ENCODE measurements at places on chromosomes 4 and X.

- DNase-seq = no peak
Observed at GRCh38 chr4:6727081-6727942, 11.3 kb downstream of the BLOC1S4 start.

GRCh38 chr4:108881190-108881589, 118.3 kb upstream of the ETNPPL start:
- DNase-seq = no peak

DNA sequence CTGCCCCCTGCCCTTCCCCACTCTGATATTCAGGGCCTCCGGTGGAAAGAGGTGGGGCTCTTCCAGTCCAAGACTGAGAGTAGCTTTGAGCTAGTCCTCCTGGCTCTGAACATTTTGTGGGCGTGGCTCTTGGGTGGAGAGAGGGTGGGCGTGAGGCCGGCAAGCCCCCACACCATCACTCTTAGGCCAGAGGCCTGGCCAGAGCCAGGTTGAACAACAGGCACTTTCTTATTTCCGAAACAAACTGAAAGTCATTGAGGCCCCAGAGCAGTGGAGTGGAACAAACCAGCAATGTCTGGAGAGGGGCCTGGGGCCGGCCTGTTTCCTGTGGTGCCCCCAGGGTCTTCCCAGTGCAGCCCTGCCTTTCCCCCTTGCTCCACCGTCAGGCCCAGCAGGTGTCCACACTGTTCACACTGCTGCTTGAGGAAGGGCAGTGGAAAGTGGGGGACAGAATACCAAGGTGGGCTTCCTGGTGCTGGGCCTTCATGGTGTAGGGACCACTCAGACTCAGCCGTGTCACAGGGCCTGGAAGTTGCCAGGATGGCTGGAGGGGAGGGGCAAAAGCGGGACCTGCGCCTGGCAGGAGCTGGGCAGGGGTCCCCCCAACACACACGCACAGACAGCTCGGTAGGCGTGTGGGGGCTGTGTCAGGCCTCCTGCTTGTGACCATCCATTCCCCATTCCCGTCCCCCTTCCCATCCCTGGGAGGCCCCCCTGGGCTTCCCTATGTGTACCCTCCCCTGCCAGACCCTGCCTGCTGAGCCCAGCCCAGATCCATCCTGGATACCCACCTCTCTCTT, 2.9 kb downstream of the ADRA2C start:
- no peak for DNase-seq

GRCh38 chrX:111086591-111087006, 9.4 kb upstream of the PAK3 start:
- no peak for DNase-seq

- no peak for DNase-seq
Observed at GRCh38 chr4:45580334-45580733, 543.5 kb downstream of the GABRG1 start.
